ENCODE measurements at places on chromosomes 3 and 15.

DNA sequence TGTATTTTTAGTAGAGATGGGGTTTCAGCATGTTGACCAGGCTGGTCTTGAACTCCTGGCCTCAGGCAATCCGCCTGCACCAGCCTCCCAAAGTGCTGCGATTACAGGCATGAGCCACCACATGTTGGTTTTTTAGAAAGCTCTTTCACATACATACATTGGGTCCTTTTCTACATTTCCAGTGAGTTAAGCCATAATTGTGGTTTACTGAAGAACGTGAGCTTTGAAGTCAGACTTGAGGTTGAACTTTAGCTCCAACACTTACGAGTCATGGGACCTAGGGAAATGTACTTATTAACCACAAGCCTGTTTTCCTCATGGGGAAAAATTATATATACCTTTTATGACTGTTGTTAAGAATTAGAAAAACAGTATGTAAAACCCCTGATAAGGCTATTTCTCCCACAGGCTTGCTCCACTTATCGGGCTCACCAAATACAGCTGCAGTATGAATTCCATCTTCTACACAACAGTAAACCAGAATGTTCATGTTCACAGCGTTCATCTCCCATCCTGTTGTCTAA is 39.0 kb downstream of the GPR160 start:
- no peak for DNase-seq

- no peak for DNase-seq
These were observed 1174.7 kb downstream of the ZPLD1 start for GRCh38 chr3:103609472-103609871.

GRCh38 chr3:7573330-7573729 is 712.4 kb downstream of the GRM7 start:
- DNase-seq: no peak

DNA sequence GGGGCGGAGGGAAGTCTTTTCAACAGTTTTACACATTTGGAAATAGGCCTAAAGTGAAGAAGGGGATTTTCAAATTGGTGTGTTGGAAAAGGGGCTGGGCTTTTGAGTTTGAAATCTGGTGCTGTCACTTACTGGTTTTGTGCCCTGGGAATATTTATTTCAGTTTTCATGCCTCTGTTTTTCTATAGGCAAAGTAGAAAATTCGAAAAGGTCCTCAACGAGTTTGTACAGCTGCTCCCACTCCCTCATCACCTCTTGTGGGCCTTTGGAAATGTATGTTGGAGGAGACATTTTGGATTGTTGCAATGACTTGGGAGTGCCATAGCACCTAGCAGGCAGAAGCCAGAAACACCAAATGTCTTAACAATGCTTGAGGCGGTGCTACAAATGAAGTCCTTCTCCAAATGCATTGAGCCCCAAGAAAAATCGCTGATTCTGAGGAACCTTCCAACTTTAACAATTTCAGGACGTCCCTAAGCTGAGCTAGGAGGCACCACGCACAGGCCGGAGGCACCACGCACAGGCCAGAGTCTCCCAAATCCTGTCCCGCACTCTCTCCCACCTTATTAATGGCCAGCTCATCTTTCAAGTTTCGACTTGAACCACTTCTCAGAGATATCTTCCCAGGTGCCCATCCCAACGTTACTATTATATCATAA is 639 bp upstream of the POLR2M start:
- no peak for DNase-seq

- DNase-seq: no peak
These were observed 322.8 kb downstream of the ZNF621 start for GRCh38 chr3:40847551-40847992.

DNA sequence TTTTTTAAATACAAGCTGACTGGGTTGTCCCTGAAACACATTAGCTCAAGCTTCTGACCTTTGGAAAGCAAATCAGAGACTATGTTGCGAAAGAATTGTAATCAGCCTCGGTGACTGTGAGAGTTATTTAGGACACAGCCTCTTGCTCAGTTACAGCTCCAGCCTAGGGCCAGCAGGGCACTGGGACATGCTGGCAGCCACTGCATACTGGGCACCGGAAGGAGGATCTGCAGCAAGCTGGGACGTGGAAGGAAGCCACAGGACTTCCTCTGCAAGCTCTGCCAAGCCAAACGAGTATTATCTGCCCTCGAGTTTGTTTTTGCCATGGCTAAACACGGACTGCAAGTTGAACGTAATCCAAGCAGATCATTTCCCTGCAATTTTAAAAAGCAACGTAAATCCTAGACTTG is 24.4 kb upstream of the COPG1 start:
- DNase-seq: no peak
